ENCODE measurements at places on chromosomes 1 and 21.

- DNase-seq: no peak
Observed at GRCh38 chr1:147492207-147492606, 49.1 kb upstream of the BCL9 start.

DNA sequence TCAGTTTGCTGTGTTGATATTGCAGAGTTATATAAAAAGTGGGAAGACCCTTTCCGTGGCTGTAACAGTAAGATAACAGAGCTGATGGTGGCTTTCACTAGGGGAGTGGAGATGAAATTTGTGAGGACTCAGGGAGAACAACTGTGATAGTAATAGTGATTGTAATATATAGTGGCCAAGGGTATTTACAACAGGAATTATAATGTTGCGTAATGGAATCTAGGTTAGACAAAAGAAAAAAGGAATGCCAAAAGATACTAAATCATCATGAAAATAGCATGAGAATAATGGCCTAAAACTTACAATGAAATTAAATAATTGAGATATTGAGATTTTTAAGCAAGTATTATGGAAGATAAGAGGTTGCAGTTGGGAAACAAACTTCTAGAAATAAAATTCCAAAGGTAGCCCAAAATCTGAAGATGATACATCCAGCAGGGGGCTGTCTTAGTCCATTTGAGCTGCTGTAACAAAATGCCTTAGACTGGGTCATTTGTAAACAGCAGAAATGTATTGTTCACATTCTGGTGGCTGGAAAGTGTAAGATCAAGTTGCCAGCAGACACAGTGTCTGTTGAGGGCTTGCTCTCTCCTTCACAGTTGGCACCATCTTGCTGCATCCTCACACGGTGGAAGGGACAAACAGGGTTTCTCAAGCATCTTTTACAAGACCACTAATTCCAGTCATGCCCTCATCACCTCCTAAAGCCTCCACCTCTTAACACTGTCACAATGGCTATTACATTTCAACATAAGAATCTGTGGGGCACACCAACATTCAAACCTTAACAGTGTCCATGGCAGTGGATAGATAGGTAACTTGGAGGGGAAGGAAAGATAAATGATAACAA is 711.2 kb downstream of the MRPL39 start:
- peak; percentile 9 for DNase-seq

- no peak for DNase-seq
Observed at GRCh38 chr1:202319381-202320080, 22.2 kb downstream of the UBE2T start.

DNA sequence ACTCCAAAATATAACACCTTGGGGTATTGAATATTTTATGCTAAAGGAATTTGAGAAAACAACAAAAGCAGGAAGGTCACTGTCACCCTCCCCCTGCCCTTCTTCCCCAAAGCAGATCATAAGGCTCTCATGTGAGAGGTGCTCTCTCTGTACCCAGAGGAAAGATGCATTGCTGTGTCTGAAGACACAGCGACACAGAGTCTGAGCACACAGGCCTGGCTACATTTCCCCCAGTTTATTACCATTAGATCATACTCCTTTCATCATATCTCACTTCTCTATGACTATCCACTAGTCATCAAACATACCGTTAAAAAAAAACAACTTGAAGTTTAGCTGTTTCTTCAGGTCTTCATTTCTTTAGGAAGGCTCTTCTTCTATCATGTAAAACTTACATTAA is 127.1 kb downstream of the PPIAL4G start:
- DNase-seq: no peak

DNA sequence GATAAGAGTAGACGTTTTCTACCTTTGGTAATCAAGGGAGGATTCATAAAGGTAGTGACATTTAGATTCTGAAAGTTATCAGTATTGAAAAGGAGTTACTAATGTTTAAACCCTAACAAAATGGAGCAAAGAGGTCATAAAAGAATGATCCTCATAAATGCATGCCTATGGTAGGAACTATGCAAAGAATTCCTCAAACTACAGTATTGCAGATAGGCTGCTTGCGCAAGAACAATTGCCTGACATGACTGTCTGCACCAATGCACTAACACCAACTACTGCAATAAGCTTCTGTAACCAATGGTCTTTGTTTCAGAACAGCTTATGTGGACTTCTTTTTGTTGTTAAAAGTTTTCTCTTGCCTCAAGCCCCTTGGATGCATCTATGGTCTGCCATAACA is 597.3 kb upstream of the ADGRL4 start:
- DNase-seq: no peak

DNA sequence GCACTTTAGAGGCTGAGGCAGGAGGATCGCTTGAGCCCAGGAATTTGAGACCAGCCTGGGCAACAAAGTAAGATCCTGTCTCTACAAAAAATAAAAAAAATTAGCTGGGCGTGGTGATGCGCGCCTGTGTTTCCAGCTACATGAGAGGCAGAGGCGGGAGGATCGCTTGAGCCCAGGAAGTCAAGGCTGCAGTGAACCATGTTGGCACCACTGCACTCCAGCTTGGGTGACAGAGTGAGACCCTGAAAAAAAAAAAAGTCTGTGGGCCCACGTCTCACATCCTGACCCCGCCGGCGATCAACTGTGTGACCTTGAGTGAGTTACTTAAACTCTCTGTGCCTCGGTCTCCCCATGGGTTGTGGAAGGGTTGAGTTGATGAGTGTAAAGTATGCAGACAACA is 12.7 kb upstream of the ZBTB21 start:
- no peak for DNase-seq

Data from HS-27A (cell line).